ENCODE measurements at places on chromosomes 5 and 9.
A peak's percentile ranks its signal among the peaks of the same experiment; 100 is the strongest.

DNA sequence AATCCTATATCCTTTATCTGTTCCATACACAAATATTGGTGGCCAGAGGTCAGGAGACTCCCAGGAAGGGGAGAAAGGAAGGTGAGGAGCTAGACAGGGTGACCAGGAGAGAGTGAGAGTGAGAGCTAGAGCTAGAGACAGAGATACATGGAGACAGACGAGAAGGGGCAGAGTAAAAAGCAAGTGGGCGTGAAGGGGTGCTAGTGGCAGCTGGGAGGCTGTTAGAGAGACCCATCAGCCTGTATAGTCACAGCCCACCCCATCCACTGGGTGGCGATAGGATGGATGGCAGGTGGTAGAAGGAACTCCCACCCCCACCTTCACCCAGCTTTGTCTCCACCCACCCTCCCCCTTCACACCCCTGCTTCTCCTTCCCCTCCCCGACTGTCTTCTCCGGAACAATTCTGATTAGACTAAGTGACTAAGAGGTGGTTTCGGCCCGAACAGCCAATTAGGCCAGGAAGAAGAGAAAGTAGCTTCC lies 32.8 kb downstream of the PCDH1 start:
- DNase-seq: no peak

DNA sequence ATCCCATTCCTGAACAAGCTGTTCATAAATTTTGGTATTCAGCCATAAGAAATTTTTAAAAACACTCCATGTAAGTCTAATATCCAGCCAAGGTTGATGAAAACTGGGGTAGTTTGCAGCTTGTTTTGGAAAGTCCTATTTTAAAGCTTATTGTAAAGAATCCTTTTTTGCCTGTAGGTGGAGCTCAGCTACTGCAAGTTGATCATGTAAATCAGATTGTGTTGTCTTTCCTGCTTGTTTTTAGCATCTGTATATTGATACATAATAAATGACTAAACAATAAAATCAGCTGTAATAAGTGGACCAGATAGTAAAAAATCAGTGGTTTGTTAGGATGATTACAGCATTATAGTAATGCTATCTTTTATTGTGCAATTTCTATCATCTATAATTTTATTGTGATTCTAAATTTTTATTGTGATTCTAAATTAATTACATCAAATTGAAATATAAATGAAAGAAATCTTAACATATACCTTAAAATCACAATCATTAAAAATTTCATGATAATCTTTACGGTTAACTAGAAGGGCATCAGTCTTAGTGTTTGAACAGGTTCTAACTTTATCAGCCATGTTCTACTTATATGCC lies 42.4 kb downstream of the CWC27 start:
- DNase-seq: peak; percentile 6

- DNase-seq: no peak
Observed at GRCh38 chr9:104858271-104858670, 69.7 kb downstream of the ABCA1 start.

DNA sequence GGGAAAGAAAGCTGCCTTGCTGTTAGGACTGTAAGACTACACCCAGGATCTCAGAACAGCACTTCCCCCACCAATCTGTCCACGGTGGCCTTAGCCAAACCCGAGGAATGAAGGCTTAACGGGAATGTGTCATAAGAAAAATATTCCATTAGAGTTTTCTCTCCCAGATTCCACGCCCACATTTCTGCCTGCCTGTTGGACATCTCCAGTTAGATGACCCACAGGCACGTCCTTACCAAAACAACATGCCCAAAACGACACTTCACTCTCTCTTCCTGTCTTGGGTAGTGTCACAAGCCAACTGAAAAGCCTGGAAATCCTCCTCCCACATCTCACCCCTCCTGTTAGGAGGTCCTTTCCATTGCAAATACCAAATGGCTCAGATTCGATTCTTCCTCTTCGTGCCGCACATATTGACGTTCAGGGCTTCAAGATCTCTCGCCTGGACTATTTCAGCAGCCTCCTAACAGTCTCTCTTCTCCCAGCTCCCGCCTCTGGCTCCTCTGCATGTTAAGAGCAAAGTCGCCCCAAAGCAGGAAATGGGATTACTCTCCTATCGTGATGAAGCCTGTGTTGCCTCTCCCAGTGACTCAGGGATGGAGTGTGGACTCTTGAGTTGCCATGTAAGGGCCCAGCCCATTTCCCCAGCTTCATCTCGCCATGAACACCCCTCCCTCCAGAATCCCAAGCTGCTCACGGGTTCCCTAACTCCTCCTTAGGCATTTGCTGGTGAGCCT lies 159.3 kb downstream of the NR3C1 start:
- no peak for DNase-seq

GRCh38 chr9:89657765-89658164 lies 53.0 kb downstream of the GADD45G start:
- no peak for DNase-seq

- DNase-seq: no peak
Observed at GRCh38 chr5:76978869-76979268, 26.0 kb downstream of the CRHBP start.

GRCh38 chr5:155605920-155606319 lies 592.4 kb downstream of the KIF4B start:
- no peak for DNase-seq

DNA sequence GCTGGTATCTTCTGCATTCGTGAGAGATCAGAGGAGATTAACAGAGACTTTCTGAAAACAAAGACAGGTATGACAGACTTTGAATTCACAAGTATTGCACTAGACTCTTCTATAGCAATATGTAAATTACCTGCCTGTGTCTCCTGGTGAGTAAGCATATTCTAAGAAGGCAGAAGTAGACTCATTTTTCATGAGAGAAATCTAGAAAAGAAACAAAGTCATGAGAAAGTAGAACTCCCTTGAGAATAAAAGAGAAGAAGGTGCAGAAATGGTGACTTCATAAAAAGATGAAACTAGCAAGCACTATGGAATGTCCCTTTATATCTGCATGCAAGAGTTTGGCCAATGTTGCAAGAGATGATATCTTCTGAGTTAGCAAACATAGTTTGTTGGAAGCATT lies 419.8 kb downstream of the DMRT2 start:
- DNase-seq: no peak

DNA sequence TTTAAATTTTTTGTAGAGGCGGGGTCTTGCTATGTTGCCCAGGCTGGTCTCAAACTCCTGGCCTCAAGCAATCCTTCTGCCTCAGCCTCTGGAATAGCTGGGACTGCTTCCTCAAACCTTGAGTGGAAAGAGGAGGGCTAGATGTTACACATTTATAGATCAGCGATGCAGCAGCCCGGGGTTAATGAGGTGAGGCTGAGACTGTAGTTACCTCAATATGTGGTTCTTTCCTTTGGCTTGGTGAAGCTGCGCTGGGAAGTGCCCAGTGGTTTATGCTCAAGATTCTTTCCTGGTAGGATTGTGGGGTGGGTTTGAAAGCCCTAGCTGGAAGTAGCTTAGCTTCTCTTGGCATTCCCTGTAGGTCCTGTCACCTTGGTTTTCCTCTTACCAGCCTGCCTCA lies 22.5 kb downstream of the ZNF618 start:
- DNase-seq: no peak

- DNase-seq: no peak
Observed at GRCh38 chr5:150764530-150764929, 5.7 kb upstream of the DCTN4 start.

GRCh38 chr5:16983972-16984371 lies 47.9 kb upstream of the MYO10 start:
- no peak for DNase-seq

DNA sequence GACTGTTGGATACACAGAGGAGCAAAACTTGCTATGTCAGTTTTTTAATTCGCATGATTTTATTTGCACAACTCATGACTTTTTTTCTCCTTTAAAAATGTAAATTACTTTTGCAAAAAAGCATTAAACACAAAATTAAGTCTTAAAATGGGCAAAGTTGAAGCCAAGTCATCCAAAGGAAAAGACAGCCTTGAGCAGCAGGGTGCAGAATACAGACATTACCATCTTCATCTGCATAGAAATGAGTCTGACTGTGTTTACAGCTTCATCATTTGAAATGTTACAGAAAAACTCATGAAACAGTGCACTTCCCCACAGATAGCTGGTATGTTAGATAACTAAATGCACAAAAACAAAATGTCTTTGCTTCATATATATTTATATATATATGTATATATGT lies 101.4 kb downstream of the TSSK1B start:
- no peak for DNase-seq

- no peak for DNase-seq
Observed at GRCh38 chr9:68769852-68770251, 64.8 kb downstream of the PIP5K1B start.

GRCh38 chr5:142817949-142818431 lies 47.8 kb downstream of the ARHGAP26 start:
- DNase-seq: no peak

- no peak for DNase-seq
Observed at GRCh38 chr9:137218754-137219271, 3.2 kb downstream of the RNF208 start.

- no peak for DNase-seq
Observed at GRCh38 chr9:13778631-13779030, 499.1 kb upstream of the MPDZ start.

DNA sequence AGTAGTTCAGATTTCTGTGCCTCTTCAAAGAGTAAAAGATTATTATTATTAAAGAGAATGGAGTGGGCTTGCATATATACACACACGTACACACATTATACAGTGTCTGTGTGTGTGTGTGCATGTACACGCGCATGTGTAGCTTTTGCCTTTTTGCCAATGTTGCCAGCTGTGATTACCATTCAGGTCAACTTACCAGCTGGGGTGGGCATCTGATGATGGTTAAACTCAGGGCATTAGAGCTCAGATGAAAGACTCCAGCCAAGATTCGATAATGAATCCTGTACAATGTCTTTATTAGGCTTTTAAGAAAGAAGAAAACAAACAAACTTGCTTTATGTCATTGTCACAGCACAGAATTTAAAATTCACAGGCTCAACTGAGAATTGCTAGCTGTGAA lies 296.5 kb upstream of the DMAC1 start:
- DNase-seq: no peak

GRCh38 chr5:62316176-62316502 lies 10.1 kb downstream of the KIF2A start:
- no peak for DNase-seq

DNA sequence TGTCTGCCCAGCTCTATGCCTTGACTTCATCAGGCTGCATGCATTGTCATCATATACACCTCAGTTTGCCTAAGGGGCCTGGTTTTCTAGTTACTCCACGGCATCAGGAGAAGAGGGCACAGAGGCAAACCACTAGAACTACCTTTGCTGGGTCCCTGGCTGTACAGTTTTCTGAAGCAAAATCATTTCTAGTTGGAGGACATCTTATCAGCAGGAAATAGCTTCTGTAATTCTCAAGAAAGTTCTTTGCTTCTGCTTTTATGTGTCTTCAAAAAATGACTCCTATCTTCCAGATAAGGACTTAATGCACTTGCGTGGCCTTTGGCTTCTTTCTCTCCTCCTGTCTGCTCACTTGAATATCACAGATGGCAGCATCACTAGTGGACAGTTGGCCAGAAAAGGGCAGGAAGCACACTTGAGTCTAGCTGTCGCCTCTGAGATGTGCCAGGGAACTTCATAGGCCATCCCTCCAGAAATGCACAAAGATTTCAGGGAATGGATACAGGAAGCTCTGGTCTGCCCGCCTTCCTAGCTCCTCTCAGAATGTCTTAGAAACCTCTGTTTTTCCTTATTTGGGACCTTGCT lies 22.4 kb upstream of the LTC4S start:
- no peak for DNase-seq

- no peak for DNase-seq
Observed at GRCh38 chr5:23629396-23629795, 122.0 kb downstream of the PRDM9 start.

GRCh38 chr5:158635565-158635964 lies 464.2 kb downstream of the EBF1 start:
- no peak for DNase-seq

- no peak for DNase-seq
Observed at GRCh38 chr9:133727277-133727875, 10.8 kb downstream of the SARDH start.
